ENCODE measurements at places on chromosomes 6 and 20.

DNA sequence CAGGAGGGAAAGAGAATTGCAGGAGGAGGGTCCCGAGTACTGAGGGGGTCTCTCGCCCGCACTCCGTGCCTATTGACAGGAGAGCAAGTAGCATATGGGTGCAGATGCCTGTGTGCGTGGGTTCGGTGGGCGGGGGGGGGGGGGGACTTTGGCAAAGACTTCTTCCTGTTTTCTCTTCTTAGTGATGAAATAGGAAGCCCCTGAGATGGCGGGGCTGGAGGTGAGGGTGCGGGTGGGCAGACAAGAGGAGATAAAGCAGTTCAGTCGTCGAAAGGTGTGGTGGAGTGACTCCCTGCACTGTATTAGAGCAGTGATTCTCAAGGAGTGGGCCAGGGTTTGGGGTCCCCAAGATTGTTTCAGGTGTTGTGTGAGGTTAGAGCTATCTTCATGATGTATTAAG lies 3.7 kb downstream of the NAA20 start:
- DNase-seq = no peak

DNA sequence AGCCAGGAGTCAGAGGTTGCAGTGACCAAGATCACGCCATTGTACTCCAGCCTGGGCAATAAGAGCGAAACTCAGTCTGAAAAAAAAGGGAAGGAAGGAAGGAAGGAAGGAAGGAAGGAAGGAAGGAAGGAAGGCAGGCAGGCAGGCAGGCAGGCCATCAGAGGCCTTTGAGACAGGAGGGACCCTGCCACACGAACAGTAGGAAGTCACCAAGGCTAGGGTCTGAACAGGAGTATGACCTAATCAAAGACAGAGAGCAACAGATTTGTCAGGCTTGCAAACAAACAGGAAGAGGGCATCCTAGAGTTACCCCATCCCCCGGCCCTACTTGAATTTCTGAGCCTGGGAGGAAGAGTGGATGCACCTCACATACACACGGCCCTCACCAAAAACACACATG lies 67.1 kb downstream of the FGD2 start:
- DNase-seq = no peak

DNA sequence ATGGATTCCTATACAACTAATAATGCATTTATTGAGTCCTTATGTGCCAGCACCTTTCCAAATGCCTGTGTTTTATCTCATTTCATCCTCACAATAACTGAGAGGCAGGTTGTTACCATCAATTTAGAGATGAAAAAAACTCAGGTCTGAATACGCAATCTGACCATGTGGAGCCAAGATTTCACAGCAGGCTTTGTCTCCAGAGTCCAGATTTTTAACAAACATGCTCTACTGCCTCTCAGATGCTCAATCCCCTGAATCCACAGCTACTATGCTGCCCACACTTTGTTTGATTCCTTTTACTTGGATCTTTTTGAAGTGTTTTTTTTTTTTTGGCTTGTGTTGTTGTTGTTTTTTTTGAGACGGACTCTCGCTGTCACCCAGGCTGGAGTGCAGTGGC lies 46.8 kb downstream of the B4GALT5 start:
- DNase-seq = no peak

DNA sequence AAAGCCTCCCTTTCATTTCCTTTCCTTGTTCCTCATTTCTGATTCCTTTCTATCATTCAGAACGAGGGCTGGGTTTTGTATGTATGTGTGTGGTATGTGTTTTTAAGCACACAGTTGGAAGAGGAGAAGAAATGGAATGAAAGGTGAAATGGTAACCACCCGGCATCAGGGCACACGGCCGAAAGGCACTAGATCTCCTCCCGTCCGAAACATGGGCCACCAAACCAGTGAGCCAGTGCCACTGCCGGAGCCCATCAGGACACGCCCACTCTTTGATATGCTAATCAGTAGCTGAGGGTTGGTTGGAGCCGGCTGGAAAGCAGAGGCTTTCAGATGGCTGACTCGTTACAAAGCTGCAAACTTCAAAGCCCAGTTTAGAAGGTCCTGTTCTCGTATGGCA lies 228.6 kb upstream of the JARID2 start:
- no peak for DNase-seq

DNA sequence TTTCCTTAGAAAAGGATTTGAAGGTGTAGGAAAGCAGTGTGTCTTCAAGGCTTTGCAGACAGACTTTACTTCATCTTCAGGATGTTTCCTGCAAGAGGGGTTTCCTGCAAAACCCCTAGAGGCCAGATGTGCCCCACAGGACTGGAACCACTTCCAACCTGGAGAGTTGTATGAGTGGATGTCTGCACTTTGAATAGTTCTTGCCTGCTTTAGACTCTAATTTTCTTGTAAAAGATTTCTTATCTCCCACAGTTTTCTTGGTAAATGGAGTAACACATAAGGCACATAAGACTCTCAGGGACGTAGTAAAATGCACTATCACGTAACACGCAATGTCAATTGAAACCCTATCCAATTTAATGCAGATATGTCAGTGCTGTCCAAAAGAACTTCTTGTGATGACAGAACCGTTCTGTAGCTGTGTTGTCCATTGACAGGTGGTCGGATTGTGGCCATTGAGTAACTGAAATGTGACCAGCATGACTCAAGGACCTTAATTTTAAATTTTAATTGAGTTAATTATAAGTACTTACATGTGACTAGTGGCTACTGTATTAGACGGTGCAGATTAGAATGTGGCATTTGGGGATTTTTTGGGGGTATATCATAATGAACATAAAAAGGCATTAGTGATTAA lies 118.7 kb downstream of the JARID2 start:
- DNase-seq = no peak

DNA sequence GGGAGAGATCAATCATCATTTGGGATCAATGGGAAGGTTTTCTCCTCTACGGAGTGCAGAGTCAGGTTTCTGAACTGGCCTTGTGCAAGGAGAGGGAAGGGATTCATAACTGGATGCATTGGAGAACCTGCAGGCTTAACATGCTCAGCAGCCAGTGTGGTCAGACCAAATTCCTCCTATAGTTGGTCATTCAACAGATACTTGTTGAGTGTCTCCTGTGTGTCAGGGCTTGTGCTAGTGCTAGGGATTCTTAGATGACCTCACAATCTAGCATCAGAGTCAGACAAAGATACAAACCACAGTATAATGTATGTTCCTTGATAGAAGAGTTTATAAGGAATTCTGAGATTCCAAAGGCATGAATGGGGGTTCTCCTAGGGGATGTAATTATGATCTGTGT lies 23.9 kb downstream of the RALY start:
- no peak for DNase-seq

DNA sequence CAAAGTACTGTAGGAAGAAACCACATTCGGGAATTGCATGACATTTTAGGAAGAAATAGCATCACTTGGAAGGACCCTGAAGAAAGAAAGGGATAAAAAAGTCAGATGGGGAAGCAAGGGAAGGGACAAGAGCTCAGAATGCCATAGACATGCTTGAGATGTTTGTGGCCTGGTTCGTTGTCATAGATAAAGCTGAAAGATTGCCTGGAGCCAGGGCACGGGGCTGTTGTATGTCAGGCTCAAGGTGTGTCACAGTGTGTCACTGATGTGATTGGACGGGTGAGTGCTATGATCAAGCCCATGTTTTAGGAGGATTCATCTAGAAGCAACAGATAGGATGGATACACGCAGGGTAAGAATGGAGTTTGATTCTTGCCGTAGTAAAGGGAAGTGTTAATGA lies 216.2 kb upstream of the SOX4 start:
- DNase-seq = no peak

DNA sequence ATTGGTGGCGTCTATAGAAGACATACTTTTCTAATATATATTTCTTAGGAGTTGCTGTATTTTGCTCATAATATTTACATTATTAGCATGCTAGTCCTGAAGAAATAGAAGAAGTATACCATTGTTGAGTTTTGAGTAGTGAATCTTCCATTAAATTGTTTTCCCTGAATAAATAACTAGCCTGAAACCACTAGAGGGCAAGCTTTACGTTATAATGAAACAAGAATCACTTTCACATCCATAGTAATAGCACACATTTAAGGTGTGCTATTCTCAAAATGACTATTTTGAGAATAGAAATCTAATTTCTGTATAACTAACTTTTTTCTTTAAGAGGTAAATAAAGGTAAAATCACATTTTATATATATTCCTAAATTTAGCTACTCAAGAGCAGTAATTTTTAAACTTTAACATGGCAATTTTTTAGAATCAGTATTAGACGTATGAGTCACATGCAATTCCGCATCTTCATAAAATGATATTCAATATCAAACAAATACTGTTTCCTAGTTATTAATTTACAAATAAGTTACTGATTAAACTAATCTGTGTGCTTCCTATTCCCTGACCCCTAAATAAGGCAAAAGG lies 213.2 kb upstream of the MANEA start:
- DNase-seq = no peak

GRCh38 chr6:9515633-9516606 lies 899.0 kb downstream of the TFAP2A start:
- no peak for DNase-seq

DNA sequence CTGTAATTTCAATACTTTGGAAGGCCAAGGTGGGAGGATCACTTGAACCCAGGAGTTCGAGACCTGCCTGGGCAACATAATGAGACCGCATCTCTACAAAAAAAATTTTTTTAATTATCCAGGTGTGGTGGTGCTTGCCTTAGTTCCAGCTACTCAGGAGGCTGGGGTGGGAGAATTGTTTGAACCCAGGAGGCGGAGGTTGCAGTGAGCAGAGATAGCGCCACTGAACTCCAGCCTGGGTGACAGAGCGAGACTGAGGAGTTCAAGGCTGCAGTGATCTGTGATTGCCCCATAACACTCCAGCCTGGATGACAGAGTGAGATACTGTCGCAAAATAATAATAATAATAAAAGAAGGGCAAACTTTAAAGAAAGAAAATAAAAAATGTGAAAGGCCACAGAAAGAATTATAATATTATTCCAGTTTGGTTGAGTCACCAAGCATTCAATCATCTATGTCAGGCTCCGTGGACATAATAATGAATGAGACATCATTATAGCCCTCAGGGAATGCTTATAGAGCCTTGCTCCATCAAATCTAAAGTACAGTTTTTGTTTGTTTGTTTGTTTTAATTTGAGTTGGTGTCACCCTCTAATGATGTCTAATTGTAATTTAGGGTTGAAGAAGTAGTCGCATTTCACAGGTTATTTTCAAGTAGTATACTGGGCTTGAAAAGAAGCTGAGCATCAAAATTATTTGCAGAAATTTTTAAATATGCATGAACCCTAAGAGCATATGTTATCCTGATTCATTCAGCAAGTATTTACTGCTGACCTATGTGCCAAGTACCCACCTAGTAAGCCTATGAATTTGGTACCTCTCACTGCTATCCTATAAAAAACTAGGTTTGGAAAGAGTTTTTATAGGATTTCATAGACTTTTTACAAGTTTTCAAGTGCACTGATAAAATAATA lies 15.1 kb downstream of the GLYATL3 start:
- no peak for DNase-seq

- DNase-seq = no peak
Observed at GRCh38 chr6:113755449-113756289, 101.5 kb upstream of the MARCKS start.

DNA sequence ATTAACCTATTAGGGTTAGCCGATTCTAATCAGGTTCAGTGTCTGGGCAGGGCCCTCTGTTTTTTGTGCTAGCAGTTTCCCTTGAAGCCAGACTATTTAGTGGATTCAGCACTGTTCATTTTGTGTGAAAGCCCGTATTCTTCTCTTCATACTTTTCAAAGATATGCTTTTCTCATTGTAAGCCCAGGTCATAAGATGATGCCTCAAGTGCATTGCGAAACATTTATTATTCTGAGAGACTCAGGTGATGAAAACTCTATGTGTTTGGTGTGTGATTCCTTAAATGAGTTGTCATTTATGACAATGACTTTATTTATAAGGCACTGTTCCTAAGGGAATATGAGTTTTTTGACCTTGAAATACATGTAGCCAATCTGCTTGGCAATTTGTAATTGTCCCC lies 851.0 kb upstream of the FLRT3 start:
- DNase-seq = no peak

- DNase-seq = no peak
Observed at GRCh38 chr6:3229566-3230178, 2.2 kb upstream of the TUBB2B start.

DNA sequence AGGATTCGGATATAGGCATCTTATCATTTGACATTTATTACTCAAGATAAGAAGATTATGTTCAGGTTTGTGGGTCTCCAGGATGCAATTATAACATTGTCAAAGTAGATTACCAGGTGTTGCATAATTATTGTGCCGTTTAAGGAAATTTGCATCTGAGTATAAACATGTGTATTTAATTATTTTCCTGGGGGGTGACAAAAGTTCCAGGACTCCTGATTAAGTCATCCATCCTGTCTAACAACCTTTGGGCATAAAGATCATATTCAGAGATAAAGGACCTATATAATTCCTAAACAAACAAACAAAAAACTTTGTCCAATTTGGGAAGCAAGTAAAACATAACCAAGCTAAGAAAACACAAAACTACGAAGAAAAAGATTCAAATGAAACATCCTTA lies 3.3 kb upstream of the PPP1R14C start:
- DNase-seq = no peak

GRCh38 chr6:108868647-108869046 lies 20.4 kb downstream of the ARMC2 start:
- DNase-seq = no peak

DNA sequence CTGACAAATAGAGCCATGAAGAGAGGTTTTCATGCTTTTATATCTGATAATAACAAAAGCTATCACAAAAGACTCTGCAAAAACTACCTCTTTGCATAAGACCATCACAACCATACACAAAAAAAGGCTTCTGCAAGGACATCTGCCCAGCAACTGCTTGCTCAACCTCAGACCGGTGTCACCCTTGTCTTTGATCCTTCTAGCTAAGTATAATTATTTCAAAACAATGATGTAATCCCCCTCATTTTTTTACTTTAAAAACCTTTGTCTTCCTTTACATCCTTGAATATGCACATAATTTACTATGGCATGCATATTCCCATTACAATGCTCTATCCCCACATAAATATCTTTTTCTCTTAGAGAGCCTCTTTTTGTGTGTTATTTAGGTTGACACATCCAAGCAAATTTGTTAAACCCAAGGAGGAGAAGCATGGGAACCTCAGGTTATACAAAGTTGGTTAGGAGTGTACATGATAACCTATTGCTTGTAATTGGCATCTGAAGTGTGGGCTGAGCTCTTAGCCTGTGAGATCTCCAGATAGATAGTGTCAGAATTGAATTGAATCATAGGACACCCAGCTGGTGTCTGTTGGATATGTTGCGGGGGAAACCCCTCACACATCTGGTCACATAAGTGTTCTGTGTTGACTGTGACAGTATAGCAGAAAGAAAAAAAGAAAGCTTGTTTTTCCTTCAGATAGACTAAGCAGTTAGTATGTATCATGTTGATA lies 20.7 kb upstream of the CGA start:
- no peak for DNase-seq

DNA sequence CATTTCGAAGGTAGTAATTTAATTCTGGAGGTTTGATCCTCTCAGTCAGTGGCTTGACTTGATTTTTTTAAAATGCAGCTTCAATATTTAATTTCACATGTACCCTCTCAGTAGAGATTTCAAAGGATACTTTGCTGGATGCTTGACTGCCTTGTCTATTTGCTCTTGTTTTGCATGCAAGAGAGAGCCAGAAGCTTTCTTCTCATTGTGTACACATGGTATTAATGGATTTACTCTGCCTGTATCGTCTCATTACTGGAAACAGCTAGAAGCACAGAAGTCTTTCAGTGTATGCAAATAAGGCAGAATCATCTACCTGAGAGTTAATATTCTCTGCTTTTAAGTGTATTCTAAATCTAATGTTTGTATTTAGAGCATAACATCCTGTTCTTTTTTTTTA lies 84.3 kb upstream of the FOXO3 start:
- DNase-seq = no peak
